COR-L47 (cell line): ENCODE measurements at places on chromosomes 16 and 17.

GRCh38 chr17:55341432-55341831 lies 76.7 kb downstream of the HLF start:
- no peak for DNase-seq

GRCh38 chr17:38415250-38416194 lies 12.7 kb upstream of the ARHGAP23 start:
- DNase-seq: peak; percentile 89

GRCh38 chr16:58243528-58244004 lies 45.7 kb upstream of the CSNK2A2 start:
- no peak for DNase-seq

DNA sequence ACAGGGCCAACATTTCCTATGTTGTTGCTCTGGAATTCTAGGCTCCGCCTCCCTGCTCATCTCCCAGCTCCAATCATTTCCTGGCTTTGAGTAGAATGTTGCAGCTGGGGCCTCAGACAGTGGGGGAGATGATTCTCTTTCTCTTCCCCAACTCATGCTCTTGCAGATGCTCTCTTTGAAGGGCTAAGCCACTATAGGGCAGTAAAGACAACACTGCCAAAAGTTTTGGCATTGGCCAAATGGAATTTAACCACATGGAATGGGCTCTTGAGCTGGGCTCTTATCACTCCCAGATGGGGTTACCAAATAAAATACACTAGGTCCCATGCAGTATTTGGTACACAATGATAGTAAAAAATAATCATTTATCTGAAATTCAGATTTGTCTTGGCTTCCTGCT lies 19.6 kb upstream of the EFCAB13 start:
- no peak for DNase-seq
